Foreskin fibroblast (primary cell): ENCODE measurements at places on chromosomes 13 and 19.
A peak's percentile ranks its signal among the peaks of the same experiment; 100 is the strongest.

GRCh38 chr19:51891193-51891747, 3.5 kb upstream of the ZNF577 start:
- no peak for DNase-seq

DNA sequence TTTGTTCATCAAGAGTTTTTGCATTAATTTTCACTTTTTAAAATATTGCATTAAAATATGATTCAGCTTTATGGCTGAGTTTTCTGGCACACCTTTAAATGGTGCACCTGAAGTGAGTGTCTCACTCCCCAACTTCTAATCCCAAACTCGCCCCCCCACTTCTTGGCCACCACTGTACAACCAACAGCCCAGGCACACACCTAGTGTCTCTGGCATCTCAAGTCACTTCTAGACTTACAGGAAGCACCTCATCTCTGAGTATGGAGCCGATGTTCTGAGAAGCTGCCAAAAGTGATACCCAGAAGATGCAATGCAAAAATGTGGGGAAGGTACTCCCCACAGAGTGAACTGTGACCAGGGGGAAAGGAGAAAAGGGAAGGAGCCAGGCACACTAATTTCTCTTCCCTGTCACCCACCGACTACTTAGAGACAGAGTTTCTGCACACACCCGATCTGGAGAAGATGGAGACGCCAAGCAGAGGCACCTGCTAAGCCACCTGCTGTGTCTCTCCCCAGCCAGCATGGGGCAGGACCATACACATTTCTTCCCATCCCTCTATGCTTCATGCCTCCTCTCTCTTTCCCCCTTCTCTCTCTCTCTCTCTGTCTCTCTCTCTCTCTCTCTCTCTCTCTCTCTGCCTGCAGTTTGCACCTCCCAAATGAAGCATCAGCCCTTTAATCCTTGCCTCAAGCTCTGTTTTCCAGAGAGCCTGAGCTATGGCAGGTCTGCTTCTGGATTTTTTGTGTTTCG, 155.3 kb upstream of the ZNF507 start:
- no peak for DNase-seq

DNA sequence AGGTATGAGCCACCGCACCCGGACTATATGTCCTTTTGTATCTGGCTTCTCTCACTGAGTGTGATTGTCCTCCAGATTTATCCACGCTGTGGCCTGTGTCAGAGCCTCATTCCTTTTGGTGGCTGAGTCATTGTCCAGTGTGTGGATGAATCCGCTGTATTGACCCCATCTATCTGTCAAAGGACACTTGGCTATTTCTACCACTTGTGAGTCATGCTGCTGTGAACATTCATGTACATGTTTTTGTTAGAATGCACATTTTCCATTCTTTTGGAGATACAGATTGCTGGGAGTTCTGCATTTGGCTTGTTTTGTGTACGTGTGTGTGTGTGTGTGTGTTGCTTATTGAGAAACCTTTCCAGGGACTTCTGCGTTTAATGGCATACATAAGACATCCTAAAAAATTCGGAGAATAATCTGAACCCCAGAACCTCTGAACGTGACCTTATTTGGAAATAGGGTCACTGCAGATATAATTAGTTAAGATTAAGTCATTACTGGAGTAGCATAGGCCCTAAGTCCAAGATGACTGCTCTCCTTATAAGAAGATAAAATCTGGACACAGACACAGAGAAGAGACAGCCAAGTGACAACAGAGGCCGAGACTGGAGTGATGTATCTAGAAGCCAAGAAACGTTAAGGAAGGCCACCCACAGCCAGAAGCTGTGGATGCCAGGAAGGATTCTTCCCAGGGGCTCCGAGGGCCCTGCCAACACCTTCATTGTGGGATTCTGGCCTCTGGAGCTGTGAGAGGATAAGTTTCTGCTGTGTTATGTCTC, 4.9 kb upstream of the GIPC3 start:
- peak; percentile 96 for DNase-seq

- DNase-seq = no peak
Measured at GRCh38 chr13:113621046-113621445, 36.5 kb downstream of the TFDP1 start.

DNA sequence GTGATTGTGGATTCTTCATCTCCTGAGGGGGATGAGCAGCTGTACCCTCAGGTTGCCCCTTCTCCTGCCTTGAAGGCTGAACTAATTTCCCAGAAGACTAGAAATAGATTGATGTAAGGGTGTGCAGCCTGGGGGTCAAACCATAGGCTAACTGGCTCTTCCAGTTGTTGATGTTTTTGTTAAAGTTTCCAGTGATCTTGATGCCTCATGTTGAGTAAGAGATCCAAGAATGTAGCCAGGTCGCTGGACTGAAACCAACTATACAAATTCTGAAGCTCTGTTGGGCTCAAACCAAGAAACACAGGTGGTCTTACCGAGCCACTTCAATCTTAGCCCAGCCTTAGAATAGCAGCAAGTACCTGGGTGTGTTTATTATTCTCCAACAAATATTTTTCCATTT, 391.8 kb downstream of the KLF5 start:
- DNase-seq = no peak

DNA sequence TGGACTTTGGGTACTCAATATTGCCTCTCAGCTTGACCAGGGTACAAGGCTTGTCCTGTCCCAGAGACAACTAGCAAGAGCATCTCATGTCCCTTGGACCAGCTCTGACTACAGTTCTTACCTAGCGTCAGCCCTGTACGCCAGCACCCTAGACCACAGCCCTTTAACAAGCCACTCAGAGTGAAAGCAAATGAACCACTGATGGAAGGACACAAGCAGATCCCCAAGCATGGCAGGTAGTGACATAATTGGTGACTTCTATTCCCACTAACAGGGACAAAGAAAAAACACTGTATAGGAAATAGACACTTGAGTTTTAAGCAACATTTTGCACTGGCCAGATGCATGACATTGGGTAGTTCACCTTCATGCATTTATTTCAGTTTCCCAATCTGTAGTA, 8.8 kb upstream of the LRCH1 start:
- DNase-seq = no peak

DNA sequence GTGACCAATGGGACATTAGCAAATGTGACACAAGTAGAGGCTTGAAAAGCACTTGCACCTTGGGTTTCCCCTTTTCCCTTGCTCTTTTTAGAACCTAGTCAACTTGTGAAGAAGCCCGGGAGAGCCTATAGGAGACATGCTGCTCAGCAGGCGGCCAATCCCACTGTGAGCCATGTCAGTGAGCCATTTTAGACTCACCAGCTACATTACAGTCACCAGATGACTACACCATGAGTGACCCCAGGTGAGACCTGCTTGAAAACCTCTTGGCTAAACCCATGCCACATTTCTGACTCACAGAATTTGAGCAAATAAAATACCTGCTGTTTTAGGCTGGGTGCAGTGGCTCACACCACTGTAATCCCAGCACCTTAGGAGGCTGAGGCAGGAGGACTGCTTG, 317.5 kb downstream of the KLF12 start:
- no peak for DNase-seq

DNA sequence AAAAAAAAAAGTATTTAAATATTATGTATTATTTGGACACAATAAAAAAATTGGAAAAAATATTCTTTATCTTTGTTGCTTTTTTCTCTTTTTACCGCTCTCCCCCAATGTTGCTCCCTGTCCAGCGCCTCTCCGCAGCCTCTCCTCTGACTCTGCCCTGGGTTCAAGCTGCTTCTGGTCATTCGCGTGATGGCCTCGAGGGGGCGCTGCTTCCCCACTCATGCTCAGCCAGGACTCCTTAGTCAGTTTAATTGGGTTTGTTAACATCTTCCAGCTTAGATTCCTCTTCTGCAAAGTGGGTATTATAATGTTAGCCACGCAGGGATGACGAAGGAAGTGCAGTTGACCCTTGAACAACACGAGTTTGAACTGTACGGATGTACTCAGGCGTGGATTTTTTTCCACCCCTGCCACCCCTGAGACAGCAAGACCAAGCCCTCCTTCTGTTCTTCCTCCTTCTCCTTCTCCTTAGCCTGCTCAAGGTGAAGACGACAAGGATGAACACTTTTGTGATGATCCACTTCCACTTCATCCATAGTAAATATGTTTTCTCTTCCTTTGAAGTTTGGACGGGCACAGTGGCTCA, 4.9 kb upstream of the NWD1 start:
- DNase-seq = peak; percentile 3

DNA sequence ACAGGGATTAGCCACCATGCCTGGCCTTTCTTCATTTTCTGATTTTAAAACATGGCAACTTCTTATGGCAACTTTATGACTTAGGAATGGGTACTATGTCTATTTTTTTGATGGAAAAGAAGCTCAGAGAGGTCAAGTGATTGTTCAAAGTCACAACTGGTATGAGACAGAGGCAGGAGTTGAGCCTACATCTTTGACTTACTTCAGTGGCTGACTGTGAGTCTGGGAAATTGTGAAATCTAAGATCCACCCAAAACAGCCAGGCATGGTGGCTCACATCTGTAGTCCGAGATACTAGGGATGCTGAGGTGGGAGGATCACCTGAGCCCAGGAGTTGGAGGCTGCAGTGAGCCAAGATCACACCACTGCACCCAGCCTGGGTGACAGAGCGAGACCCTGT, 2.4 kb upstream of the ACTL9 start:
- no peak for DNase-seq
